CD4-positive, alpha-beta memory T cell (primary cell): ENCODE measurements at places on chromosomes 5 and 9.

GRCh38 chr5:2817031-2817603 lies 65.6 kb upstream of the IRX2 start:
- no peak for DNase-seq

GRCh38 chr9:89684912-89685636 lies 80.3 kb downstream of the GADD45G start:
- no peak for DNase-seq

DNA sequence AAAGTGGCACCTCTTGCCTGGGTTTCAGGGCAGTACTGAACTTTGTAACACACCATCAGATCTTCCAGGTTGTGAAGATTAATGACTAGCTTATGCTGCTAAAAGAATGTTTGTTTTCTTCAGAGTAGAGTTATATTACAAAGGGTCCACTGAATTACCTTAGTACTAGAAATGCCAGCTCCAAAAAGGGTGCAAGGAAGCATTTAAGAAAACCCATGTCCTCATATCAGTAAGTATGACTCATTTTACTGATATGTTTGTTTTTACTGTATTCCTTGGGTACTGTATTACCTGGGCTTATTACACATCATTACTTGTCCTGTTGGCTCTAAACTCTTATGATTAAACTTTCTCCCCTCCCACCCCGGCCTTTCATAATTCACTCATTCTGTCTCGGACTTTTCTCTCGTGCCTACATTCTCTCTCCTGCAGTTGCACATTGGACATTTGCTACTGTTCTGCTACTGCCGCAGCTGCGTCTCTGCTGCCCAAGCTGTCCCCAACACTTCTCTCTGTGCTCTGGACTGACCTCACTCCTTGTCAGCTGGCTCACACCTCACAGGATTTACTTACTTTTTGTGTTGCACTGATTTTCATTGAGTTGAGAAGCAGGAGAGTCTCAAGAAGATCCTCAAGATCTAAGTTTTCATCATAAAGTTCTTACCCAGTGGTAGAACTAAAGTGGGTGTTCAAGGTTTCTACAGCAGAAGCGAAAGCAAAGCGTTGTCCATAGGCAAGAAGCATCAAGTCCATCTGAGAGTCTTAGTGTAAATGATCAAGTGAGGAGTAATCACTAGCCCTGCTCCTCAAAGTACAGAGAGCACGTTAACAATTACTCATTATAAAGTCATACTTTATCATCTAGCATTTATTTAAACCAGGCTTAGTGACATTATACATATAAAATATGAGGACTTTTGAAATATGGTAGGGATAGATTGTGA lies 53.2 kb upstream of the C9orf72 start:
- DNase-seq = no peak

GRCh38 chr5:69454460-69455249 lies 37.9 kb upstream of the OCLN start:
- DNase-seq = no peak

- no peak for DNase-seq
Observed at GRCh38 chr5:27437594-27438200, 399.3 kb upstream of the CDH9 start.

- DNase-seq = no peak
Observed at GRCh38 chr5:163342306-163342705, 95.1 kb upstream of the CCNG1 start.

DNA sequence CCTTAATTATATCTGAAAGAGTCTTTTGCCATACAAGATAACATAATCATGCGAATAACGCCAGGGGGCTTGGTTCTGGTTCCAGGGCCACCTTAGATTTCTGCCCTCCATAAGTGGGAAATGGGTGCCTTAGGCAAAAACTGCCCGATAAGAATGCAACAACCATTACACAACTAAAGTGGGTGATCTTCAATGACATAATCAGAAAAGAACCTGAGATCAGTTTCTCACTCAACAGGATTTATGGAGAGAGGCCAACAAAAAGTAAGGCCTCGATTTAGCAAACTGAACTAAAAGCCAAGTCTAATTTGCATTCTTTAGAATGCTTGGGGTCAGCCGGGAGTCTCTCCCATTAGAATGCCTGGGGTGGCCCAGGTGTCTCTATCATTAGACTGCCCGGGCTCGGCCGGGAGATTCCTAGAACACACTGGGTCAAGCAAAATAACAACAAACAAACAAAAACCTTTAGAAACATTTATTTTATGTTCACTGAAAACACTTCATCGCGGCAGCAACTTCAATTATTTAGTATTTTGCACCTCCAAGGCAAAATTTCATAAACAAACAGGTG lies 194.8 kb downstream of the AUH start:
- no peak for DNase-seq

GRCh38 chr9:33166231-33167083 lies 679 bp downstream of the B4GALT1 start:
- no peak for DNase-seq

DNA sequence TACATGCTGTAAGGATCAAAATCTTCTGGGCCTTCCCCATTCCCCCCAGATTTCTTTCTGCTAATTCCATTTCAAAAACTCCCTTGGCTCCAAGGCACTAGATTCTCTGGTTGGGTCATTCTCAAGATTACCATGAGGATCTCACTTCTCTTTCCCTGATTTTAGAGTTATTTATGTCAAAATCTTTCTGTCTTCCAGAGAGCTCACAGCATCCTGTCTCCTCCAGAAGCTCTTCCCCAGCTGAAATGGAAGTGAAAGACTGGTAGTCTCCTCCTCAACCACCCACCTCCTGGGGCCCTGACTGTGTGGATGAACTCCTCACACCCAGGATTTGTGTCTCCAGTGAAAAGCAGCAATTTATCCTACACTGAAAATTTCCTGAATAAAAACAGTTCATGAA lies 11.9 kb upstream of the ZNF366 start:
- no peak for DNase-seq

DNA sequence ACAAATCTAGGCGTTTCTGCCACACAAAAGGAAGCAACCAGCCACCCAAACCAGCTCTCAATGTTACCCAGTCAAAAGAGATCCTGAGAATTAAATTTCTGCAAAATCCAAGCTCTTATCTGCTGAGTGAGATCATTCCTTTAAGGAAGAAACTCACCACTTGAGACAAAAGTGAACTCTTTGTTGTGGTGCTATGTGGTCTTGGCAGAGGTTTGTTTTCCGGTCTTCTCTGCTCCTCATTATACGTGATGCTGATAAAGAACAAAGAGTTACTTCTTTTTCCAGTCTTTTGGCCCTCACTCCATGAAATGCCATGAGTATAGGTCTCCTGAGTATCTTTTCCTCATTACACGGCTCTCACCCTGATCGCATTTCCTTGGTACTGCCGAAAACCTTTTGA lies 82.1 kb downstream of the PRKACG start:
- no peak for DNase-seq

DNA sequence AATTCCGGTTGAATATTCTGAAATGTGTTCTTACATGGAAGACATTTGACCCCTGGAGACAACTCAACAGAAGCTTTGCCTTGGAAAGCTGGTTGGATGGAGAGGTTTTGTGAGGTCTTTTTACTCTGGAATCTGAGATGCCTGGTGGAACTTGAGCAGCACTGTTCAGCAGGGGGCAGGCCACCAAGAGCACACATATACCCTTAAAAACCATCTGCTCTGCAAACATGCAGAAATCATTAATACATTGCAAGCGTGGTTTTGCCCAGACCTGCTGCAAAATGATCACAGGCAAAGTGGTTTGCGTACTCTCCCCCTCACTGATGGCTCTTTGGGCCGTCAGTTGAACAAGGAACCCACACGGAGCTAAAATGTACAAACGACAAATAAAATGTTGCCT lies 32.8 kb upstream of the DAP start:
- DNase-seq = no peak

DNA sequence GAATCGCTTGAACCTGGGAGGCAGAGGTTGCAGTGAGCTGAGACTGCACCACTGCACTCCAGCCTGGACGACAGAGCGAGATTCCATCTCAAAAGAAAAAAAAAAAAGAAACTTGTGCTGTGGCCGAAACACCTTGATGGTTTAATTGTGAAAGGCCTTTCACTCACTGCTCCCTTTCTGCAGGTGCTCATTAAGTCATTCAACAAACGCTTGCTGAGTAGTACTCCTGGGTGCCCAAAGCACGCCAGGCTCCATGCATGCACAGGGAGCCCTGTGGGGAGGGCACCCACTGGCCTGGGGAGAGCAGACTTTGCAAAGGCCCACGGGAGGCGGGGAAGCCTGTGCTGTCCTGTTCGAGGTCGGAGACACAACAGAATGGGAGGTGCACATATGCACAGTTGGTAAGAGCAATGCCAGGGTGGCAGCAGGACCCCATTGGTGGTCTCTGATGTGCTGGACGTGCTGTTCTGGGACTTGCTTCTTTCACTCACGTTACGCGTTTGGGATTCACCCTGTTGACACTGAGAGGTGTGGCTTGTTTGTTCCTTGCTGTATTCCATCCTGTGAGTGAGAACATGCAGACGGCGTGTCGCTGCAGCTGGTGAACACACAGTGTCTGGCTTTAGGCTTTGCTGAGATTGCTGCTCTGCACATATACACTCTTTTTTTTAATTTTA lies 3.0 kb upstream of the ENTPD2 start:
- no peak for DNase-seq

DNA sequence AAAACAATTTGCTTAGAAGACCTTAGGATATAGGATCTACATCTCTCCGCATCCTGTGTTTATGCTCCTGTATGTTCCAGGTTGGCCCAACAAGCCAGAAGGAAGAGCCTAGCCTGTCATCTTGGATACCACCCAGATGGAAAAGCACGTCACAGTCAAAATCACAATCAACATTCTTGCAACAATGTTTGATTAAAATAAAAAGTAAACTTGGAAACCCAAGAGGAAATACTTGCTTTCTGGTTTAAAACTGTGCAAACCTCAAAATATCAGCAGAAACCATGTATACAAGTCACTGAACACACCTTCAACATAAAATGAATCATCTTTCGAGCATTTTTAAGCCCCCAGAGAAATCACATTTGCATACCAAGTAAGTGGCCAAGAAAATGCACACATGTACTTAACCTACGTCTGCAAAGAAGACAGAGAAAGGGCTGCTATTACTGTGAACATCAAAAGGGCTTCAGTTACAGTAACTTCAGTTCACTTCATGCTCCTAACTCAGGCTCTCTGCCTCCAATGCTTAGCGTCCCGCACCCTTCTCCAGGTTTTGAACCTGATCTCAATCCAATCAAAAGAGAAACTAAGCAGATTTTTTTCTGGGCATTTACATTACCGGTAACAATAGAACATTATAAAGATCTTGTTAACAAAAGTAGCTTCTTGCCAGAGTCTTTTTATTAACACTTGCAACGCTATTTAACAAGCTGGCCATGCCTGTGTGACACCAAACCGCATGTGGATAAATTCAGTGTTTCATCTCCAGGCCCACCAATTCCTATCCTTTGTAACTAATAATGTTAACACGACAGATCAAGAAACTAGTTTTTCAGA lies 1.3 kb downstream of the ENC1 start:
- DNase-seq = no peak

DNA sequence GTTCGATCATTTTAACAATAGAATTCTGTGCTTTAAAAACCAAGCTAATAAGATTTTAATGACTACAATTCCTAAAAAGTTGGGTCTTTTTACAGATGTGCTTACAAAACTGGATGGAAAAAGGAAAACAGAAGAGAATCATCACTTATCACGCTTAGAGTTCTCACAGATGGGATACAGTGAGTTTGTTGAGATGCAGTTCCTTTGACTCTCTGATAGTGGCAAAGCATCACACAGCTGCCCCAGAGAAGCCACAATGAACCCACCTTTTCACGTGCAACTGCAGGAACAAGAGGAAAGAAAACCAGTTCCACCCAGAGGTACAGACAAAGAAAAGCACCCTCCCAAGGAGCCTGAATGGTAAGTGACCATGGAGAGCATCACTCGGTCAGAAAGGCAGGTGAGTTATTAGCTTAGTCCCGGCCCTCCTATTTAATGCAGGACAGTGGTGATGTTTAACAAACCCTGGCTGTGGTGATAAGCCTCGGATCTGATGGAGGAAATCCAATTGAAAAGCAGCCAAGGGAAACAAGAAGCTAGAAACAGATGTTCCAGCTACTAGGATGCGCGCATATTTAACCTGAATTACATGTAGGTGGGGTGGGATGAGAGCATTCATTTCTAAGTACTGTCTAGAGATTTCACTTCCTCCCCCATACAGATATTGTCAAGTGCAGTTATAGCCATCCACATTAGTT lies 167.7 kb downstream of the TARS1 start:
- DNase-seq = no peak

- DNase-seq = no peak
Observed at GRCh38 chr5:96640696-96641095, 21.5 kb upstream of the CAST start.

- no peak for DNase-seq
Observed at GRCh38 chr9:86664603-86665002, 282.7 kb downstream of the GAS1 start.

DNA sequence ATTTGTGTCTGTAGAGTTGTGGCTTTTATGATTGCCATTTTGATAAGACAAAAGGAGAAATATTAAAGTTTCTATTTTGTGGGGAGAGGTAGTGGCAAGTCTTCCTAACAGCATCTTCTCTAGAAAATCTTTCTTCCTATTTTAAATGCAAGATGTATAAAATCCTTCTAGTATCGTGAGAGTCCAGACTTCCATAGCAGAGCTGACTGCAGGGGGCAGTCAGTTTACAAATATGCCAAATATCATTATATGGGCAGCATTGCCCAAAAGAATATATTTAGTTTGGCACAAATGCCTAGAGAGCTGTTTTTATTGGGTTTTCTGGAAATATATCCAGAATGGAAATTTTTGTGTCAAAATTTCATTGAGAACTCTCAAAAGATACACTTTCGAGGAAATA lies 82.1 kb upstream of the ALDH1A1 start:
- DNase-seq = no peak

GRCh38 chr5:141947316-141947715 lies 10.7 kb downstream of the PCDH12 start:
- DNase-seq = no peak

- no peak for DNase-seq
Observed at GRCh38 chr5:123176224-123176937, 87.3 kb downstream of the PRDM6 start.

GRCh38 chr5:138610918-138611677 lies 35.9 kb upstream of the HSPA9 start:
- DNase-seq = no peak

GRCh38 chr9:127580879-127581475 lies 31.1 kb upstream of the STXBP1 start:
- DNase-seq = no peak

DNA sequence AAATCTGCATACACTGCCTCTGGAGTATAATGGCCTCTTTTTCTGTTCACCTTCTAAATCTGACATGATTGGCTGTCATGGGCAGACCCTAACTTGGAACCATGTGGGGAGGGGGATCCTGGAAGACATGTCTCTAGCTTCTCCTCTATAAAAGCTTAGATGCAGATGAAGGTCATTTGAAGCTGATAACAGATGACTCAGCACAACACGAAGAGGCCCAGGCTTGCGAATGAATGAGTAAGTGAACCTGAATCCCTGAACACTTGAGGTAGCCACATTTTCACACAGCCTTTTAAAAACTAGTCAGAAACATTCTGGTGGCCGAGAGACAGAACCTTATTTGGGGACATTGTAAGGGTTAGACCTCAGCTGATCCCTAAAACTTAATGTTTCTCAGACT lies 282.6 kb downstream of the ELAVL2 start:
- DNase-seq = no peak
